OCI-LY7 (cell line): ENCODE measurements at places on chromosomes 1 and 21.
A peak's percentile ranks its signal among the peaks of the same experiment; 100 is the strongest.

DNA sequence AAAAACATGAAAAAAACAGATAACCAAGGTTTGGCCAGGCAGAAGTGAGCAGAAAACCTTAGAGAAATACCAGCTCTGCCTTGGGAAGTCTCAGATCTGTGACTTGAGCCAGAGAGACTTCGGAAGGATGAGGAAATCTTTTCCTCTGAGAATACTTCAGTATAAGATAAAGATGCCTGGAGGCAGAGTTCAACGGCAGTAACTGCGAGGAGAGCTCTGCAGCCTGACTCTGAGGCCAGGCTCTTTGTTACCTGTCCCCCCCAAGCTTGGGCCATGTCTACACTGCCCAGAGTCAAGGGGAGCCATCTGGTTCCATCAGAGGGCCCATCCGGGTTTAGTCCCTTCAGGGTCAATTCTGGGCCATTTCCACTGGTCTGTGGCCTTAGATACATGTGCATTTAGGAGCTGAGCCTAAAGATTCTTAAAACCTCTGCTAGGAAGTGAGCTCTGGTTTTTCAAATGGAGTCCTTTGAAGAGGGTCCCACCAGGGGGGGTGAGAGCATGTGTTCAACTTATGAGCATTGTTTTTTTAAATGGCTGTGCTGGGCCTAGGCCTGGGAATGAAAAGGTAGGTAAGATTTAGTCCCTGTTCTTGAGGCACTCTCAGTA lies 8.7 kb downstream of the KIRREL1 start:
- DNase-seq = no peak

DNA sequence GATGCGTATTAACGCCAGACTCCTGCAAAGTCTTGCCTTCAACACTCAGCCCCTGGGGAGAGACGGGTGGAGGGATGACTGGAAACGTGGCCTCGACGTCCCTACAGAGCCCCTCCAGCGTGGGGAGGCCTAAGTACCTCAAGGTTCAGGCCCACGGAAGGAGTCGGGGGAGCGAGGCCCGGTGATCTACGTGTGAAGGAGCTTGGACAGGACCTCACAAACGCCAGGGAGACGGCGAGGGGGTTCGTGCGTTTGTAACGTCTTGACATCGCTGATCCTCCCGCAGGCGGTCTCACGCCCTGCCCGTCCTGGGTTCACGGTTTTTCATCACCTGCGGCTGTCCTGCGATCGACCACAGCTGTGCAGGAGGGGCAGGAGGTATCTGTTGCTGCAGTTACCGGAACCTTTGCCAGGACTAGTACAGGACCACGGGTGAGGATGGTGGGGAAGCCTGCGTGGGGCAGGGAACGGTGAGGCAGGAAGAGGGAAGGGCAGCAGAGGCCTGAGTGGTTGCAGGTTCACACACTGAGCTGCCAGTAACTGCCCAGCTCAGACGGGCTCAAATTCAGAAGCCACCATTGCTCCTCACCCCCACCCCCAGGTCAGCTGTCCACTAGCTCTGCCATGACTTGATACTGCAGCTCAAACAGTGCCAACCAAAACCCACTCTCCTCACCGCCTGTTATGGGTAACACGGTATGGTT lies 889 bp upstream of the CCNL2 start:
- DNase-seq = peak; percentile 15

DNA sequence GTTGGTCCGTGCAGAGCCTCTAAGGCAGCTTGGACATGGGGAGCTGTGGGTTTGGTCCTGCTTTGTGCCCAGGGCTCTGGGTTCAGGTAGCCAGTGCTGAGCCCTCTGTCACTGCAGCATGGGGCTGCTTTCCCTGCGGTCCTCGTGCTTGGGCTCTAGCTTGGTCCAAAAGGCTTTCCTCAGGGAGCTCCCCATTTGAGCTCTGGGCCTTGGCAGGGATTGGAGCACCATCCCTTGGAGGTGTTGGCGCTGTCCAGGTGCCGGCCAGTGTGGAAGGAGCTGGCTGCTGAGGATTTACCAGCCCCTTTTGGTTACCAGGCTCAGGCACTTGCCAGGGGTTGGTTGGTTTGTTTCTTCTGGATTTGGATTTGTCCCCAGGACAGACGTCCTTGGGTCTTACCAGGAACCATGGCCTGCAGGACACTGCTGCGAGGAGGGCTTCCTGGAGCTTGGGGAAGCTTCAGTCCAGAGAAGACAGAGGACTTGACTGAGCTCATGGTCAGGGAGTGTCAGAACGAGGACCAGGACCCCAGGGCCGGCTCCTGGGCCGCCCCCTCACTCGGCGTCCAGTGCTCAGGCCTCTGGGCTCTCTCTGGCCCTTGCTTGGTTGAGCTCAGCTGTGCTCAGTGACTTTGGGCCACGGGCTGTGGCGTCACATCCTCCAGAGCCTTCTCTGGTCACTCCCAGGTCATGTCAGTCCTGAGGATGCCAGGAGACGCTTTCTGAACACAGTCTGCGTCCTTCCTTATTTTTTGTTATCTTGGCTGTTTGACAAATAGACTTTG lies 224.7 kb downstream of the CAMTA1 start:
- DNase-seq = no peak

- no peak for DNase-seq
Observed at GRCh38 chr1:155526356-155526755, 36.2 kb downstream of the ASH1L start.

- DNase-seq = no peak
Observed at GRCh38 chr1:201253906-201254624, 29.2 kb upstream of the PKP1 start.

GRCh38 chr1:12184008-12184681 lies 17.4 kb downstream of the TNFRSF1B start:
- DNase-seq = no peak

DNA sequence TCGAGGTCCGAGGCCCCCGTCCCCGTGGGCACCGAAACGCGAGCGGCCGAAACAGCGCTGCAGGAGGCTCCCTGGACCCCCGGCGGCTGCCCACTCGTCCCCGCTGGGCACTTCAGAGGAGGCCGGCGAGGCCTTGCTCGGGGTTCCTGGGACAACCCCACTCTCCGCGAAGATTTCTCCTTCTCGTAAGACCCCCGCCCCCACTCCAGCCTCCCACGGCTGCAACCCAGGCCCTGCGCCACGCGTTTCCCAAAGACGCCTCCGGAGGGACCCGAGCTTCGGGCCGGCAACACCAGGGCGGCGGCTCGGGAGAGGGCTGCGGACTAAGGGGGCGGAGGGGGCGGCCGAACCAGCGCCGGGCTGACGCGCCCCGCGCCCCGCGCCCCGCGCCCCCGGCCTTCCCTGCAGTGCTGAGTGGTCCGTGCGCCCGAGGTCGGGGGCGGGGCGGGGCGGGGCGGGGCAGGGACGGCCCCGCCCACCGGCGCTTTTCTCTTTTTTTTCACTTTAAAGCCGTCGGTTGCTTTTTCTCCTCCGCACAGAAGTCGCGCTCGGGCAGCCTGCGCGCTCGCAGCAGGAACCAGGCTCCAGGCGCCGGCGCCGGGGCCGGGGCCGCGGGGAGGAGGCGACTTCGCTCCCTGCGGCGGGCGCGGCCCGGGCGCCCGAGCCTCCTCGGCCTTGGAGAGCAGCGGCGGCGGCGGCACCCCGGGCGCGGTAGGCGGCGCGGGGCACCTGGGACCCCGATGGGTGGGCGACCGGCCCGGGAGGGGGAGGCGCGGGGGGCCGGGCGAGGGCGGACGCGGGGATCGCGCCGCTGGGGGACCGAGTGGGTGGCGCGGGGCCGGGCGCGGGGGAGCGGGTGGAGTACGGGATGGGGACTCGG lies at the start of gene SPSB1:
TSS of gene SPSB1 (plus strand) at position 534 of the 880 bp plus-strand sequence. CDS start 62,998 bp downstream, outside the sequence.
- peak; percentile 91 for DNase-seq

GRCh38 chr21:32544697-32545096 lies 40.6 kb downstream of the TCP10L start:
- DNase-seq = no peak

DNA sequence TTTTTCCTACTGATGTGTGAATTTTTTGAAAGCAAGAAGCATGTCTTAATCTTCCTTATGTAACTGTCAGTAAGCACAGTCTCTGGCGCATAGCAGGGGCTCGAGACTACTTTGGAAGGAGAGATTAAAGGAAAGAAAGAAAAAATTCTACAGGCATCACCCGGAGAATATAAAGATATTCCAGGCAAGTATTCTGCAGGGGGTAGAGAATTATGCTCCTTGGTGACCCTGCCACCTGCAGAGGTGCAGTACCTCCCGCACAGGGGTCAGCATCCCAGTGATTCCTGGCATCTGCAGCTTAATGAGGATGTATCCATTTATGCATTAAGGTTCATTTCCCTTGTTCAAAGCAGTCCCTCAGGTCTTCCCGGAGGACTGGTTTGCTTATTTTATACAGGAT lies 87.6 kb upstream of the WLS start:
- DNase-seq = no peak

- DNase-seq = peak; percentile 68
Observed at GRCh38 chr1:204578867-204579664, 62.9 kb downstream of the MDM4 start.

DNA sequence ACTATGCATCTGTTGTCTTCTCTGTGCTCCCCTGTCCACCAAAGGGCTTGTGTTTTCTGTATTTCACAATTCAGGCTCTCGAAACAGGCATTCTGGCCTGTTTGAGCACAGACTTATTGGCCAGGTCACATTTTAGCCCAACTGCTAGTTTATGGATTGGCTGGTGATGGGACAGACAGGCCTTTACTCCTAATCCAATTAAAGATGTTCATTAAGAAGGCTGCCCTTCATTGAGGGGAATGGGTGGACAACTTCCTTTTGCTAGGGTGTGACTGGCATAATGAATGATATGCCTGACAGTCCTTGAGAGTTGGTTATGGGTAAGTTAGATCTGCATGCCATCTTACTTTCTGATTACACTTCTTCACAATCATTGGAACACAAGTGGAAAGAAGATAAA lies 86.4 kb downstream of the LTN1 start:
- no peak for DNase-seq

DNA sequence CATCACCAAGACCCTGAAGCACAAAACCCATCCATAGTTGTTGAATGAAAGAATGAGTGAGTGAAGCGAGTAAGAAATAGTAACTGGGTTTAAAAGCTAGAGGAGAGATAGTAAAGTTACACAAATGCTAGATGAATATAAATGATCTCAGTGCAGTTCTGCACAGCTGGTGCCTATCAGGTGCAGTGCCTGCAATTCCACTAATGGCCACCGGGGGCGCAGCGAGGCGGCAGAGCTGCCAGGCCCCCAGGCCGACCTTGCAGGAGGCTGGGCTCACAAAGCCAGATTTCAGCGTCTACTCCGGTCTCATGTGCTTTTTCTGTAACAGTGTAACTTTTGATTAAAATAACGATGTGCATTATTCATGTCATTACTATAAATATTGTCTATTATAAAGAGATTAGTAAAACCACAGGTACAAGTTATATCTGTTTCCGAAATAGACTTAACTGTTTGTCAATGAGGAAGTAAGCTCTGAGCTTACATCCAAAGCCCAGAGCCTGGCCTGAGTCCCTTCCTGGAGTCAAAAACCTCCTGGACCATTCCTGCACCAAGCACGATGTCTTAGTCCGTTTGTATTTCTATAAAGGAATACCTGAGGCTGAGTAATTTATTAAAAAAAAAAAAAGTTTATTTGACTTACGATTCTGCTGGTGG lies 477.6 kb downstream of the NPHP4 start:
- DNase-seq = peak; percentile 59

DNA sequence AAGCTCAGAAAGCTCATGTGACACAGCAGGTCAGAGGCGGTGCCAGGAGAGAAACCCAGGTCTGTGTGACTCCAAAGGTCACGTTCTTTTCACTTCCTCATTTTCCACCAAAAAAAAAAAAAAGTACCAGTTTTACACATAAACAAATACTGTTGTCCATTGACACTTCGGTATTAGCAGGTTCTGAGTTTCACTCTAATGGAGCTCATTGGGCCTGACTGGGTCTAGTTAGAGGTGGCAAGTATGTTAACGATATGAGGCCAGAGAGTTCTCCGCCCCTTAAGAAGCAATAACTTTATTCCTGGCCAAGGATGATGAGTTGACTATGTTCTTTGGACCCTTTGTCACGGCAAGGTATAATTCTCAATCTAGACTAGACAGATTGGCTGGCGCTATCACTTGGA lies 30.0 kb upstream of the SDE2 start:
- peak; percentile 83 for DNase-seq

DNA sequence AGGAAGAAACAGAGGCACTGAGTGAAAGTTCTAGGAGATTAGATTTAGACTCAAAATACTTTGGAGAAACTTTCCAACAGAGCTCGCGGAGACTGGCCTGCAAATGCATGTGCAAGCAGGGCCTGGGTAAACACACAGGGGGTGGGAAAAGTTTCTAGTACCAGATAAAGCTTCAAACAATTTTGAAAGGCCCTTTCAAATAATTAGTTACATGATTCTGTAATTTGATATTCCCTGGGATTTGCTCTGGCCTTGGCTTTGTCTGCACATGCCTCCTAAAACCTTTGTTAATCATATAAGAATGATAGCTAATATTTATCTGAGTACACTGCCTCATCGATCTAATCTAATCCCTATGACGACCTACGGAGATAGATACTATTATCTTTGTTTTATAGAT lies 31.3 kb downstream of the VTCN1 start:
- DNase-seq = no peak

GRCh38 chr1:3610527-3611169 lies 660 bp downstream of the MEGF6 start:
- DNase-seq = no peak

GRCh38 chr1:181685211-181685610 lies 201.9 kb downstream of the CACNA1E start:
- no peak for DNase-seq

- DNase-seq = no peak
Observed at GRCh38 chr1:119687434-119688079, 24.2 kb upstream of the PHGDH start.

DNA sequence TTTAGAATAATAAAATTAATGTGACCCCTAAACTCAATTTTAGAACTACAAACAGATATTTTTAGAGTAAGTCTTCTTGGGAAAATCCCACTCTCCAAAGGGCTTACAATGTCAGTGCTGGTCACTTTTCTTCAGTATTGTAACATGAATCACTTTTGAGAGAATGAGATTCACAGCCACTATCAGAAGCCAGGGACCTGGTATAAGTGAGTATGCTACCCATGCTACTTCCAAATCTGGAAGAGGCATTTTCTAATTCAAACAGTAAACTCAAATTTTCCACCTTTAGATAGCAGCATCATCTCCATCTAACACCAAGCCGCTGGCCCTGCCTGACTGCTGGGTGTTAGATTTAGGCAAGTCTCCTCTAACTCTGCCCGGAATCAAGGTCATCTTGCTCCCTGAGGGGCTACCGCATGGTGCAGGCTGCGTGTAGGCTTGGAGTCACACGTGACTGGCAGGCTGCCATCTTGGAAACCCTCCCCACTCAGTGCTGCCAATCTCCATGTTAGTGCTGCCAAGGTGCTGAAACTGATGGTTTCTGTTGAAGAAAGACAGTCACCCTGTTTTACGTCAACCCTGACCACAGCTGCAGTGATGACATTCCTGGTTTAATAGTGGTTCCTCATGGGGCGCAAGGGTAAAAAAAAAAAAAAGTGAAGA lies 882.9 kb upstream of the B3GALT2 start:
- no peak for DNase-seq
